ENCODE measurements at places on chromosomes 3 and 15.
A peak's percentile ranks its signal among the peaks of the same experiment; 100 is the strongest.

GRCh38 chr15:96627031-96627568 is 296.6 kb downstream of the NR2F2 start:
- no peak for DNase-seq

DNA sequence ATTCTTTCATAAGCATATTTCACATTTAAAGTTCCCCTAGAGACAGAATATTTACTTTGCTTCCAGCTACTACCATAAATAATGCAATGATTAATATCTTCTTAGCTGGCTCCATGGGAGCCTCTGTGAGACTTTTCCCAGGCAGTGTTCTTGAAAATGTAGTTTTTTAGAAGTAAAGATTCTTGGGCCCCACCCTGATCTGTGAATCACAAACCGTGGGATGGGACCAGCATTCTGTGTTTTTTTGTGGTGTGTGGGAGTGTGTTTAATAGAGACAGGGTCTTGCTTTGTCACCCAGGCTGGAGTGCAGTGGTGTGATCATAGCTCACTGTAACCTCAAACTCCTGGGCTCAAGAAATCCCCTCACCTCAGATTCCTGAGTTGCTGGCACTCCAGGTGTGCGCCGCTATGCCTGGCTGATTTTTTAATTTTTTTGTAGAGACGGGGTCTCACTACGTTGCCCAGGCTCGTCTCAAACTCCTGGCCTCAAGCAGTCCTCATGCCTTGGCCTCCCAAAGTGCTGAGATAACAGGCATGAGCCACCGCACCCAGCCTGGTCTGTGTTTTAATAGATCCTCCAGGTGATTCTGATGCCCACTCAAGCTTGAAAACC is 83.0 kb downstream of the KLHL25 start:
- DNase-seq, result no peak

GRCh38 chr3:152713989-152714388 is 120.9 kb upstream of the P2RY1 start:
- no peak for DNase-seq

- DNase-seq, result no peak
Observed at GRCh38 chr15:44734839-44735481, 1.4 kb upstream of the TRIM69 start.

DNA sequence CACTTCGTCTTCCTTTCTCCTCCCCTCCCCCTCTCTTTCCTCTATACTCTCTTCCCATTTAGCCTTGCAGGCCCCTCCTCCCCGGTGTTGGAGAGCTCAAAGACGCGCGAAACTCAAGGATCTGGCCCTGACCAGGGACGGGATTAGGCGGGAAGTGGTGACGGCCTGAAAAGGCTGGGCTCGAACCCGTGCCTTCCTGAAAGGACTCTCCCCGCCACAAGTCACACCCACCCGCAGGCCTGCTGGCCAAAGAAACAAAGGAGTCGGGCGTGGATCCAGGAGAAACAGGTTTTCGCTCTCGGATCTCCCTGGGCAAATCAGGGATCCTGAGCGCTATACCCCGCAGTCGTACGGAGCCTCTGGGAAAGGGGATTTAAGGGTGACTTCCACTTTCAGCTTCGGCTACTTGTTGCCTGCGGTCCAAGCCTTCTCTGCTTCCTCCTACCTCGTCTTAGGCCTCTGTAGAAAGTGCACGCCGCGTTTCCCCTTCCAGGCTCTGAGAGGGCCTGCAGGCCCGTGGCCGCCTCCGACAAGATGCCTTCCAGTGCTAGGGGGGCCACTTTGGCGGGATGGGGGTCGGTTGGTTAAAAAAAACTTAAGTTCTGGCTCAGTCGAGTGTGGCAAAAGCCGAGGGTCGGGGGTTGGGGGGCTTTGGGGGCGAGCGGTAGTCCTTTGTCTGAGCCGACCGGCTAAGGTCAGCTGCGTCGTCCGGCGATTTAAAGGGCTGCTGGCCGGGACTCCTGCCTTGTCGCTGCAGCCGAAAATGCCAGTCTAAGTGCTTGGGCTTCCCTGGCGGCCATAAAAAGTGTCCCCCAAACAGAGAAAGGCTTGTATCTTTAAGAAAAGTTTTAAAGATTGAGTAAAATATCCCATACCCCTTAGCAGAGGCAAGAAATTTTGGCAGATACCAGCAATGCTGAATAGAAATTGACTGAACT is 8.2 kb downstream of the ZIC4 start:
- no peak for DNase-seq

DNA sequence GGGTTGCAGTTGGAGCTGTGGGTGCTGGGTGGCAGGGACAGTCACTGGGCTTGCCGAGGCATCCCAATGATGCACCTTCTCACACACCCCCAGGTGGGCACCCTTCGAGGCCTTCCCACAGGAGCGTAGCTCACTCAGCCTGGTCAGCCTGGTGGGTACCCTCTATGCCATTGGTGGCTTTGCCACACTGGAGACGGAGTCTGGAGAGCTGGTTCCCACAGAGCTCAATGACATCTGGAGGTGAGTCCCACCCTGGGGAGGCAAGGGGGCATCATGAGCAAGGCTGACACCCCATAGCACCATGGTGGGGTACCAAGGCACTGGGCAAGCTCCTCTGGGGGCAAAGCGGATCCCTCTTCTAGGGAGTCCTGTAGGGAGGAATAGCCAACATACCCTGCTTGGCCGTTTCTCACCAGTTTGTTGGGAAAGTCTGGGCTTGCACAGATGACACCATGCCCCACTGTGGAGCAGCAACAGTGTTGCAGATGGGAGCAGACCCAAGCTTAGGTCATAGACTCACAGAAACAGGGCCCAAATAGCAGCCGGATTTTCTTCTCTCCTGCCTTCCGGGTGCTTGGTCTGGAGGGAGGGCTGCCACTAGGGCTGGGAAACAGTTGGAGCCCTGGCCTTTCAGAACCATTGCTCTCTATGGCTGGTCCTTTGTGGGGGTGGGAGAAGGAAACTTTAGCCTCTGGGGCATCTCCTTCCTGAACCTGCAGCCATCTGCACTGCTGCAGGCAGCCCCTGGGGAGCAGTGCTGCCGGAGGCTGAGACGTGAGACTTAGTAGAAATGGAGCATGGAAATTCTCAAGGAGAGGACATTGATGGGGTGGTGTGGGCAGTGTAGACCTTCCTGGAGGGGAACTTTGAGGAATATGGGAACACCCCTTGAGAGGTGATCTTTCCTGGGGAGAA is 5.7 kb downstream of the KLHL40 start:
- DNase-seq, result no peak

GRCh38 chr3:50503504-50504342 is at the start of gene CACNA2D2:
Gene CACNA2D2, minus strand, starts transcription at chr3:50503634. Its CDS starts 211 bp downstream, at chr3:50503423.
- peak; percentile 71 for DNase-seq

GRCh38 chr15:65305150-65305758 is 777 bp downstream of the RNU5B-1 start:
- no peak for DNase-seq

DNA sequence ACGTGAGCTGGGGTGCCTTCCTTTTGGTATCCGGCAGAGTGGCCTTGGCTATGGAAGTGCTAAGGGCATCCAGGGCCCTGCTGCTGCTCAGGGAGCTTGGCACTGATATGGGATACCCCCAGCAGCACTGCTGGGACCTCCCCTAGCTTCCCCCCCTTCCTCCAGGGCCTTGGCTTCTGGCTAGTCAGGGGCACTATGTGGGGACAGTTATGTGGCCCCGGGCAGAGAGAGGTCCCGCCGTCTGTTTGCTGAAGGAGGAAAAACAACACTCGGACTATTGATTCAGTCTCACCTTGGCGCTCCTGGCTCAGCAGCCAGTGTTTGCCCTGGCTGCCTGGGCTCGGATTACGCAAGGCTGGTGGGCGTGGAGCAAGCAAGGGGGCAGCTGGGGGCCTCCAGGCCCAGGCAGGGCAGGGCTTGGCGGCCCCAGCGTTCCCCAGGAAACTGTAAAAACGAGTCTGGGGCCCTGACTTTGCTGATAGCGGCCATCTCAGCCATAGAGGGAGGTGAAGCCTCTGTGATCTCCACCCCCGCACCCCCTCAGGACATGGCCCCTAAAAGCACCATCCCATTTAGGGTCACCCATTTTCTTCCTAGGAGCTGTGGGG is 5.7 kb downstream of the FURIN start:
- DNase-seq, result no peak

- no peak for DNase-seq
Observed at GRCh38 chr3:183122257-183122932, 23.1 kb upstream of the MCCC1 start.

DNA sequence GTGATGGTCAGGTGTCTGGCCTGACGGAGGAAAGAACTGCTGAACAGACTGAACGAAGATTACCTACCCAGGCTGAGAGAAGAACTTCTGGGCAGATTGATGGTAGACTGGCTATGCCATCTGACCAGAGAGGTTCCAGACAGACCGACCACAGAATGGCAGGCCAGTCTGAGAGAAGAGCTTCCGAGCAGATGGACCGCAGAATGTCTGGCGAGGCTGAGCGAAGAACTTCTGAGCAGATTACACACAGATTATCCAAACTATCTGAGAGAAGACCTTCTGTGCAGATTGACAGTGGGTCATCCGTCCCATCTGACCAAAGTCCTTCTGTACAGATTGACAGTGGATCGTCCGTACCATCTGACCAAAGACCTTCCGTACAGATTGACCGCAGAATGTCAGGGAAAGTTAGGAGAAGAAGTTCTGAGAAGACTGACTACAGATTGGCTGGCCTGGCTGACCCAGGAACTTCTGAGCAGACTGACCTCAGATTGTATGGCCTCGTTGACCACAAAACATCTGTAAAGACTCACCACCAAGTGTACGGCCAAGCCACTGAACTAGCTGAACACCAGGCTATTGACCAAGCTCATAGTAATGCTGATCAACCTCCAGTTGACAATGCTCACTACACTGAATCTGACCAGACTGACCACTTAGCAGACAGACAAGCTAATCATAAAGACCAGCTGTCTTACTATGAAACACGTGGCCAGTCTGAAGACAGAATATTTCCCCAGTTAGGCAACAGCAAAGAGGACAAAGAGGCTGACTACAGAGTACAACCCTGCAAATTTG is 812 bp downstream of the TEX55 start:
- no peak for DNase-seq

DNA sequence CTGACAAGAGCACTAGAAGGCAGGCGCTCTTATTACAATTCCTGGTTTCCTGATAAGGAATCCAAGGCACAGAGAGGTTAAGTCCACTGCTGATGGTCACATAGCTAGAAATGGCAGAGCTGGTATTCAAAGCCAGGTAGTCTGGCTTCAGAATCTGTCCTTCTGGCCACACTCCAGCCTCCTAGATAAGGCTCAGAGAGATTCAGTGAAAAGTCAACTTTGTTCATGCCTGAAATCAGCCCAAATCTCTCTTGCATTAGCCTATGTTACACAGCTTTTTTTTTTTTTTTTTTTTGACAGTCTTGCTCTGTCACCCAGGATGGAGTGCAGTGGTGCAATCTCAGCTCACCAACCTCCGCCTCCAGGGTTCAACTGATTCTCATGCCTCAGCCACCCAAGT is 21.1 kb upstream of the CMTM8 start:
- DNase-seq, result no peak

DNA sequence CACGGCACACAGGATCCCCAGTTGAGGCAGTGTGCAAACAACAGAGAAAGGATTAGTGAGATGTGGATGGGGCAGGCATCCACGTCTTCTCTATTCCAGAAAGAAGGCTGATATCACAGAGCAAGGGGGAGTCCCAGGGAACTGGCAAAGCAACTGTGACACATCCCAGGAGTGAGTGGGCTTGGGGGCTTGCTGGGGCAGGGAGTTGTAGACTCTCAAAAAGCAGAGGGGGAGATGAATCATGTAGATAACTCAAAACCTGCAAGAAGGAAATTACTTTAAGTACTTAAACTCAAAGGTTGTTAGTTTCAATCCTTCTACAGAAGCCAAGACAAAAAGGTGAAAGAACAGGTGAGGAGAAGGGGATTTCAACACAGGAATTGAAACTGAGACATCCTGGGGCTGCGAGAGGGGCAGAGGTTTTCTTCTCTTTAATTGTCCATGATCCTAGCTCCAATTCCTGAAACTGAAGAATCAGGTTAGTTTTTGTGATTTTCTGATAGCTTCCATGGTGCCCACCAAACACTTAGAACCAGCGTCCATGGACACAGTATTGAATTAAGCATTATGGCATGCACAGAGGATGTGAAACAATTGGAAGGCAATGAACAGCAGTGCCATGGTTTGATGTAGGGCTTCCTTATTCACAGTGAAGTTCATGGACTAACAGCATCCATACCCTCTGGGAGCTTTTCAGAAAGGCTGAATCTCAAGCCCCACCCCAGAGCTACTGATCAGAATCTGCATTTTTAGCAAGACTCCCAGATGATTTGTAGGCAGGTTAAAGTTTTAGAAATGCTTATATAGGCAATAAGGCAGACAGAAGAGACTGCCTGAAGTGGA is 52.0 kb downstream of the CCR3 start:
- no peak for DNase-seq

DNA sequence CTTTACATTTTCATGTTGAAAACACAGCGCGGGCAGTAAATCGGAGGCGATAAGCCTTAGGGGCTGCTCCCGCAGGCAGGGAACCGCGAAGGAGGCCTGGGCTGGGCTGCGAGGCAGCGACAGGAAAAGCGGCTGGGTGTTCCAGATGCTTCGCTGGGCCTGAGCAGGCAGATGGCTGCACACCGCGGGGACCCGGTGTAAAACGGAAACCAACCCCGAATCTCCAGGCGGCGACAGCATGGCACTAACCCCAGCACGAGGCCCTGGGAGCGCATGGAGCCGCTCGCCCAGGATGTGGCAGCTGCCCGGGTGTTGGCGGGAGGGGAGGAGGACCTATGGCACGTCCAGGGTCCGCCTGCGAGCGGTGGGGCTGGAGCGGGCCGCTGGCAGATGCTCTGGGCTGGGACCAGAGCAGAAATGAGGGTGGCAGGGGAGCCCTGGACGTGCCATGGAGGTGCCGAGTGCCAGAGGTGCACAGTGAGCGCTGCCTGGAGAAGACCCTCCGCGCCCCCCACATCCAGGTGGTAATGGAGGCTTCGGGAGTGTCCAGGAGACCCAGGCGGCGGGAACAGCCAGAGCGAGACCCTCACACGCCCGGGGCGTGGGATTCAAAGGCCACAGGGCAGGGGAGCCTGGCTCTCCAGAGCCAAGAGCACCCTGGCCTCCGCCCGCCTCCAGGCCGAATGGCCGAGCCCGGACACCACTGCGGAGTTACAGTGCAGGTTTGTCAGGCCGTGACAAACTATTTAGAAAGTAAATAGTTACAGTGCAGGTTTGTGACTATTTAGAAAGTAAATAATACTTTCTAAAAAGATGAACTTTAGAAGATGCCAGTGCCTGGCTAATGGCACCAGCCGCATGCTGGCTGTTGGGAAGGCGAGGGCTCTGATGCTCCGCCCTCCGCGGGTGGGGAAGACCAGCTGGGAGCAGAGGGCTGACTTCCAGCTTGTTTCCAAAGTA is 293.6 kb downstream of the OCA2 start:
- DNase-seq, result no peak

GRCh38 chr15:26711445-26711844 is 61.4 kb downstream of the GABRB3 start:
- no peak for DNase-seq

Measured in DND-41 (cell line).